NCI-H187 (cell line): ENCODE measurements at places on chromosomes 2 and 18.

DNA sequence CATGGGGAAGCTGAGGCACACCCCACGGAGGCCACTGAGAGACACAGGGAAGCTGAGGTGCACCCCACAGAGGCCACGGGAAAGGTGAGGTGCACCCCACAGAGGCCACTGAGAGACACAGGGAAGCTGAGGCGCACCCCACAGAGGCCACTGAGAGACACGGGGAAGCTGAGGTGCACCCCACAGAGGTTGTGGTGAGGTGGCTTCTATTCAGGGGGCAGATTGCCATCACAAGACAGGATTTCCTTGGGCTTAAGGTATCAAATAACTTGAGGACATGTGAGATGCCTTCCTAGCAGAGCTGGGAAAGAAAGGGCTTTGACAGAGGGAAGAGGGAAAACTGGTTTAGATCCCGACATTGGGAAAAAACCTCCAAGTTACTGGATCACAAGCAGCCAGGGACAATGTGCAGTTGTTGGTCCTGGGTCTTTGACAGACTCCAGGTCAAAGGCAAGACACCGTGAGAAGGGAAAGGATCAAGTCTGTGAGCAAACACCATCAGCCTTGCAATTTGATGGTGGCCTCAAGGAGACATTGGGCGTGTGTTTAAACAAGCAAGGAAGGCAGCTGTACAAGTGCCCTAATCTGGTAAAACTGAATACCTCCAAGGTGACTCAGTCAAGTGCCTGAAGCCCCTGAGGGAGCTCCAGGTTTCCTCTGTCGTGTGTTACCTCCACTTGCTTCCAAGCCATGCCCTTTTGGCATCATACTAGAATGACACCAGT, 133.2 kb upstream of the EPAS1 start:
- DNase-seq: no peak

DNA sequence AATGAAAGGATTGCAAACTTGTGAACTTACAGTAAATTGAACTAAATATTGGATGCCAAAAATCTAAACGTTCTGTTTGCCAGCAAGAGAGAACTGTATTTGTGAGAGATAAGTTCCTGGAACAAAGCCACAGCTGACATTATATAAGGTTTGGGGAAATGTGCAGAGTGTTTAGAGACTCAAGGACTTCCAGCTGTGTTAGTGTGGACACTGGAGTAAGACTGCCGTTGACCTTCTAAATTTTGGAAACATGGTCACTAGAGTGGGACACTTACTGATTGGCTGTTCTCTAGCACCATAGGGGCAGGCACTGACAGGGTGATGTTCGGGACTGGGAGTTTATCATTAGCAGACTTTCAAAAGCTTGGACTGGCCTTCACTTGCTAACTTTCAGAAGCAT, 40.5 kb downstream of the SCN9A start:
- DNase-seq: no peak

GRCh38 chr2:207473931-207474235, 55.9 kb upstream of the CREB1 start:
- DNase-seq: no peak

DNA sequence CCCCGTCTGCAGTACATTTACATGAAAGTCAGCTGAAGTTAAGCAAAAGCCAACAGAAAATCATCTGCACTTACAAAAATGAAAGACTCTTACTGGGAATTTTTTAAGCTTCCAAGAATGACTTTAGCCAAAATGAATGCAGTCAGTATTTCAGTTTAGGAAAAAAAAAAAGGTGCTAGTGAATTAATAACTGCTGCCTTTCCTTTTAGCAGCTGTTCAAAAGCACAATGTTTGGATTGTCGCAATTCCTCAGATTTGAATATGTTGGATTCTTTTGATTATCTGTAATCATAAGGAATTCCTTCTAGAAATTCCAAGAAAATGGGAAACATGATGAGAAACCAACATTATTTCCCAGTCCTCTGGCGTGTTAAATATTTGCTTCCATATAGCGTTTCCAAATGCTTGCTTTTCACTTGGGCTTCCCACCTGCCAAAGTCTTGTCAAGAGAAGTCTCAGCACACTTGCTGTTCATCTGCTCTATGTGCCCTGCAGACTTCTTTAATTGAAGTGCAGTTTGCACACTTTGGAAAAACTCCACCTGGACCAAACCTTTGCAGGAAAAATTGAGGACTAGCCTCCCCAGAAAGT, 653.0 kb upstream of the SLC39A10 start:
- no peak for DNase-seq

DNA sequence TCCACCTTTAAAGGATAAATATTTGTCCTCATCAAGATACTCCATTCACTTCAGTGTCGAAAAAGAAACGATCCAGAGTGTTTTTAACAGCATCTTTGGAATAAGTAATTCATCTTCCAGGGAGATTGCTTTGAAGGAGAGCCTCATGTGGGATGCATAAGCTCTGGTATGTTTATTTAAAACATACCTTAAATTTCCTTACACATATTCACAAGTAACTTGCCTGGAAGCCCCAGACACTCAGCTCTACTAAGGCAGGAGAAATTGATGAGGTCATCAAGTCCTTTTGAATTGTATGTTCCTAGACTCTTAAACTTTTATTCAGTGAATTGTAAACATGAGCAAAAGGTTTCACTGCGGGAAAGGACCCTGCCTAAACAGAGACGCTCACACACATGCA, 103.0 kb downstream of the CDK15 start:
- DNase-seq: no peak

GRCh38 chr2:216387262-216387661, 15.0 kb upstream of the MARCHF4 start:
- no peak for DNase-seq

GRCh38 chr2:40584432-40584831, 132.5 kb upstream of the SLC8A1 start:
- no peak for DNase-seq

- DNase-seq: no peak
These were observed 145.8 kb downstream of the BABAM2 start for GRCh38 chr2:28036307-28036706.

DNA sequence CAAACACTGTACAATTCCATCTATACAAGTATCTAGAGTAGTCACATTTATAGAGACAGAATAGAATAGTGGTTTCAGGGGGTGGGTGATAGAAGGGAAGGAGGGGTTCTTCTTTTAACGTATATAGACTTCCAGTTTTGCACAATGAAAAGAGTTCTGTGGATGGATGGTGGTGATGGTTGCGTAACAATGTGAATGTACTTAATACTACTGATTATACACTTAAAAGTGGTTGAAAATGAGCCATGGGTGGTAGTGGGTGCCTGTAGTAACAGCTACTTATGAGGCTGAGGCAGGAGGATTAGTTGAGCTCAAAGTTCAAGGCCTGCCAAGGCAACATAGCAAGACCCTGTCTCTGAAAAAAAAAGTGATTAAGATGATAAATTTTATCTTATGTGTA, 85.8 kb downstream of the SETBP1 start:
- no peak for DNase-seq

DNA sequence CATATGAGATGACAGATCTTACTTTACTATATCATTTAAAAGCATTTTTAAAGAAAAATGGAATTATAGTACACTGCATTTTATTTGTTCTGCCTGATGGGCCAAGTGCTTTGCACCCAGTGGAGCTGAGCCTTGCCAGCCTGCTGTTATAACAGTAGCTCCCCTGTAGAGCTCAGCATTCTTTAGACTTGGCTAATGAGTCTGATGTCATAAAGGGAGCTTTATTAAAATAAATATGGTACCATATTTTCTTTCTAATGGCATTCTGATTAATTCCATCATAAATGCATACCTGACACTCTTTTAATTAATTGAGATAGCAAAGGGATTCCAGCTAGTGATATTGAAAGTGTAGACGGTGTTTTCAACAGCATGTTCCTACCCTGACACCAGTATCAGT, 40.7 kb downstream of the PARD3B start:
- no peak for DNase-seq

GRCh38 chr2:153519257-153519875, 40.8 kb upstream of the RPRM start:
- DNase-seq: peak; percentile 1

- no peak for DNase-seq
These were observed 1503.7 kb downstream of the LRP1B start for GRCh38 chr2:140627136-140627535.

GRCh38 chr2:213281156-213281555, 3.1 kb upstream of the SPAG16 start:
- DNase-seq: no peak

DNA sequence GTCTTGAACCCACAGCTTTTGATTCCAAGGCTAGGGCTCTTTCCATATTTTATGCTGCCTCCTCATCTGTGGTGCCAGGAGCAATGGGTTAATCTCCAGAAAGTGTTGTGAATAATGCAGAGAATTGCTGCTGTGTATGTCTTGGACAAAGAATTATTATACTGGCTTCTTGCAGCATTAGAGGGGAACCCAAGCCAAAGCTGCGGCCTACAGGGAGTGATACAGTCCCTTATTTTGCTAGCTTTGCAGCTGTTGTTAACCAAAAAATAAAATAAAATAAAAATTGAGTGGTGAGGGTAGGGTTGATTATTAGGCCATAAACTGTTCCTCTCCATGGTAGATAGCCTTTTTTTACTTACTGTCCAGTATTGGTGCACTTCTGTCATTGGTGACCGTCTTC, 16.7 kb downstream of the WIPF1 start:
- DNase-seq: no peak

DNA sequence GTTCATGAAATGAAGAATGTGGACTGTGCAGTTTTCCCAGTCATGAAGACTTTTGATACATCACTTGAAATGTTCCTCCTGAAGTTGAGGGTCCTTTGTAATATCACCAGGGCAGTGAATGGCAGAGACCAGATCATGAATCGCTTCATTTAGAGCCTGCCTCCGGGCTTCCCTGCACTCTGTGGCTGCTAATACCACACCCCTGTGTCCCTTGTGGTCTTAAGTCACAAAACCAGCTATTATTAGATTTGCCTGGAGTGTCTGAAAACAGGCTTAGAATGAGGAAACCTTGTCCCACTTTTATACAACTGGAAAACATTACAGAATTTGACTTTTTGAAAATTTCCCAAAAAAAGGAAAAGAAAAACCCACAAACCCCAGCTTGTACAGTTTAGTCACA, 147.9 kb downstream of the MGAT5 start:
- DNase-seq: no peak

DNA sequence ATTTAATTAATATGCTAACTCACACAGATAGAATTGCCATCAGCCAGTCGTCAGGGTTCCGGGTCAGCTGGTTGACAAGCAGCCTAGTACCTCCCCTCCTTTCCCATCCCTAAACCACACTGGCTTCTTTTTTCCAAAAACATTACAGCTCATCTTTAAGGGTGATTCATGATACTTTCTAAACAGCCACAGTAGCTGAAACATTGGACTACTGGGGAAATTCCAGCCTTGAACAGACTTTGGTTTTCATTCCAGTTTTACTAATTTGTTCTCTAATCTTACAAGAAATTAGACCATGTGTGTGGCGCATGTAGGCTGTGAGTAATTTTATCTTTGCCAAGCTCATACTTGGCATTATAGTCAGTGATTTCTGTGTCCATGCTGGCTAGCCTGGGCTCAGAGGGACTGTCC, 110.8 kb downstream of the FMNL2 start:
- DNase-seq: no peak

GRCh38 chr2:113185664-113186432, 12.1 kb downstream of the PSD4 start:
- no peak for DNase-seq

- DNase-seq: no peak
These were observed 23.6 kb downstream of the CHRNA1 start for GRCh38 chr2:174740721-174741120.

DNA sequence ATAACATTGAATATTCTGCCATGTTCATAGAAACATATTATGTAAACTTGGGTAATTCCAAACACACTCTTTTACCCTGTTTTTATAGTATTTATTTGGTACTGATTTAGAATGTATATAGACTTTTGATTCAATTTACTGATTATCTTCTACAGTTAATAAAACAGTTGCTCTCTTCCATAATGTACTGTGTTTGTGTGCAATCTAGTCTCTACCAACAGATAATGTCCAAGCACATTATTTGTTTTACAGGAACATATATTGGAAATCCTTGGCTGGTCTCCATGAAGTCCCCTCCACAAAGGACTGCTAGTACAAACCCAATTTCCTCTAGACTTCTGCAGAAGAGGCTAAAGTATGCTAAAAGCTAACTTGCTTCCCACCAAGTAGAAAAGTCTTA, 386.6 kb downstream of the RND3 start:
- DNase-seq: no peak

DNA sequence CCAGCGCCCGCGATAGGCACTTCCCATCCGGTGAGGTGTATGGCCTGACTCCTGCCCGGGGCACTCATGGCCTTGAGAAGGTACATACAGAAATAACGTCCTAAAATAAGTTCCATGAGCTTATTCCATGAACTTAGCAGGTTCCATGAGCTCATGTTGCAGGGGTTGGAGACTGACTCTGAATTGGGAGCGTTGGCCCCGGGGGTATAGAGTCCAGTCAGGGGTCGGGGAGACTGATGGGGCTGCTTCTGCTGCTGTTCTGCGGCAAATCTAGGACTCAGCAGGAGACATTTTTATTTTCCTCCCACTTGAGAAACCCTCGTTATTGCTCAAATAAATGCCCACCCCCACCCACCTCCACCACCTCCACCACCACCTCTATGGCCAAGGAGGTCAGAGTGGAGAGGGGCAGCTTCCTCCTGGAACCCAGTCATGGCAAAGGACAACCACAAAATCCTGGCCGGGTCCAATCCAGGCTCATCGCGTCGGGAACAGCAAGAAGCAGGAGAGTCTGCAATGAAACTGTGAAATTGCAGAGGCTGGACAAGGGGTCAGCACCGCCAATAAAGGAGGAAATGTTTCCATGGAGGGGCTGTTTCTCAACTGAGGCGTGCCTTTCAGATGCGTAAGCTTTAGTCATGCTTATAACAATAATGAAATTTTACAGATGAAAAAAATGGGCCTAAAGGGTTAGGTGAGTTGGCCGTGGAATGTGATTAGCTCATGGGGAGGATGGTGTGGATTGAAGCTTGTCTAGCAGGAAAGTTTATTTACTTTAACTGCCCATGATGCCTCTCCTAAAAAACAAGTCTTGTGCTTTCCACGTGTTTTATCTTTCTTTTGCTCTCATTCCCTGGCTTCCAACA, 136.6 kb upstream of the ALKAL2 start:
- DNase-seq: no peak

DNA sequence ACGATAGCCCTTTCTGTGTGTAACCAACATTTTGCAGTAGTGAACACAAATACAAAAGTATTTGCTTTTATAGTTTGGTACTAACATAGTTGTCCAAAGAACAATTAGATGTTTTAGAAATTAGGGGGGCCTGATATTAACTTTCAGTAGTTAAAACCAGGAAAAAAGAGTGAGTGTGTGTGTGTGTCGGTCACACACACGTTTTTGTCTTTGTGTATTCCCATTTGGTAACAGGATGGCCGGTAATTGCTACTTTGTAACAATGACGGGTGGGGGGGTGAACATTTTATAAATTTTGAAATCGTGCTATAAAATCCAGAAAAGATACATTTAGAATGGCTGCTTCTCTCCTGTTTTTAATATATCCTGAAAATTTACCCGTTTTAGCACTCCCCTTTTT, 1.5 kb downstream of the PPIG start:
- no peak for DNase-seq
